ENCODE measurements at places on chromosomes 7 and 10. TPM values are rescaled to one million over a fixed set of nuclear protein-coding genes. Genes with fewer than 3 reads are reported as not detected.

GRCh38 chr10:73758704-73759511, 14.7 kb downstream of the SEC24C start:
- peak overlapping the region; percentile 95 for H3K27ac ChIP-seq
- H3K27me3 ChIP-seq, result peaks cover 2% of the 10 kb centered on the region
- H3K36me3 ChIP-seq, result peaks cover 40% of the 10 kb centered on the region
- peak overlapping the region; percentile 79 for H3K4me3 ChIP-seq

GRCh38 chr7:2982831-2983230, 60.8 kb downstream of the CARD11 start:
- H3K36me3 ChIP-seq, result peaks cover 15% of the 10 kb centered on the region
- peak overlapping the region; percentile 92 for H3K4me3 ChIP-seq

The TFR2 gene
- polyA plus RNA-seq, result 0.85 TPM

The MOGAT3 gene
- not detected for polyA plus RNA-seq

DNA sequence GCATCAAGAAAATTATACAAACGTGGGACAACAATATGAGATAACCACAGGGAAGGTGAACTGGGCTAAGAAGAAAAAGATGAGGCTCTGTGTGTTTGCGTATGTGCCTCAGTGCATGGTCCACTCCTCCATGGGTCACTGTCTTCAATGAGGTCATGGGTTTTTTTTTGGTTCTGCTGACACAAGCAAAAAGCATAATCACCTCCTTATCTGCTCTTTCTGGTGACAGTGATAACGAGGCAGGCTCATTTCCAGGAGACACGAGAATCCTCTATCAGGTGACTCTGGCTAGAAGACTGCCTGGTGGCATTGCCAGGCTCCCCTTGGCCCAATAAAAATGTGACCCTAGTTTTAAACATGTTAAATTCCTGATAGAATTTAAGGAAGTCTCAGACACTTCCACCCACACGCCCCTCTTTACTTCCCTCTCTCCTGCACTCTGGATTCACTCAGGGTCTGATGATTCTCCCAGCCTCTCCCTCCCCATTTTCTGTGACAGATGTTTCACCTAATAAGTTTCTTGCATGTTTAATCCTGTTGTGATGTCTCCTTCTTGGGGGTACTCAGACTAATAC, 35.3 kb upstream of the CDCA7L start:
- no peak for DNase-seq
- H3K27me3 ChIP-seq, result no peaks in the 10 kb centered on the region
- no peak overlapping the region for H3K4me3 ChIP-seq
- no peak overlapping the region for H3K27ac ChIP-seq
- H3K36me3 ChIP-seq, result no peaks in the 10 kb centered on the region

The KEL gene
- not detected for polyA plus RNA-seq

DNA sequence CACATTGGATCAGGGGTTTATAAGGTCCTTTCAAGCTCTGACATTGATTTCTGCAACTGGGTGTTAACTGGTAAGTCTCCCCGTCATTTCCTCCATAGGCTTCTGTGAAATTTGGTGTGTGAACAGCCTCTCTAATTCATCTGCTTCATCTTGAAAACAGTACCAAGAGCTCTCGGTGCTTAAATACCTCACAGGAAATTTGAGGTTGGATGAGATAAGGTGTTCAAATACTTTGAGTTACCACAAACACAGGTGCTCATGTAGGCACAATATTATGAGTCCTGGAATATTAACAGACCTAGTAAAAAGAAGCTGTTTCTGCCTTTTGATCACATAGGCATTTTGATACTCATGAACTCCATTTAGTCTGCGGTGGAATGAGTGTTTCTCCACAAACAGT, 85.2 kb downstream of the RTKN2 start:
- peaks cover 47% of the 10 kb centered on the region for H3K4me1 ChIP-seq
- H3K27ac ChIP-seq, result peak overlapping the region; percentile 54
- peaks cover 3% of the 10 kb centered on the region for H3K27me3 ChIP-seq
- no peaks in the 10 kb centered on the region for H3K36me3 ChIP-seq
- H3K4me3 ChIP-seq, result peak overlapping the region; percentile 41

The CALHM3 gene
- not detected for polyA plus RNA-seq

GRCh38 chr10:91043173-91043910, 122.5 kb upstream of the ANKRD1 start:
- H3K27ac ChIP-seq, result no peak overlapping the region
- no peaks in the 10 kb centered on the region for H3K27me3 ChIP-seq
- no peaks in the 10 kb centered on the region for H3K36me3 ChIP-seq
- H3K4me3 ChIP-seq, result no peak overlapping the region
- peaks cover 2% of the 10 kb centered on the region for H3K4me1 ChIP-seq
- DNase-seq, result no peak

- no peak for DNase-seq
- no peaks in the 10 kb centered on the region for H3K4me1 ChIP-seq
- H3K27ac ChIP-seq, result no peak overlapping the region
- no peaks in the 10 kb centered on the region for H3K36me3 ChIP-seq
- H3K27me3 ChIP-seq, result peaks cover 2% of the 10 kb centered on the region
Observed at GRCh38 chr7:86933295-86933845, 126.1 kb downstream of the ELAPOR2 start.

The KCP gene
- polyA plus RNA-seq, result not detected

- no peak overlapping the region for H3K27ac ChIP-seq
- peaks cover 1% of the 10 kb centered on the region for H3K27me3 ChIP-seq
- DNase-seq, result no peak
- no peaks in the 10 kb centered on the region for H3K4me1 ChIP-seq
- H3K4me3 ChIP-seq, result no peak overlapping the region
- H3K36me3 ChIP-seq, result no peaks in the 10 kb centered on the region
Observed at GRCh38 chr10:1548146-1548545, 189.2 kb downstream of the ADARB2 start.

DNA sequence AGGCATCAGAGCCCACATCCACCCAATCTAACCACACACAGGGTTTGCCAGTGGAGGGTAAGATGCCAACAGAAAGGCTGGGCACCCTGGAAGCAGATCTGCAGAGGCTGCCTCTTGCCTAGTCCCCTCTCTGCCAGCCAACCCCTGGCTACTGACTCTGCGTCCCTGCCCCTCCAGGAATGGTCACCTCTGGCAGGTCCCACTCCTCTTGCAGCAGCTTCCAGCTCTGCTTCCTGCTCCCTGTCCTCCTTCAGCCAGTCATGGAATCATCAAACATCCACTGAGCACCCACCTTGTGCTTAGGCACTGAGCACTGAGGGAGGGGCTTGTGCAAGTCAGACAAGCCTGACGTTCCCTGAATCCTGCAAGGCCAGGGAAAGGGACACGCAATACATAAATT, 20.1 kb upstream of the HABP2 start:
- H3K4me1 ChIP-seq, result no peaks in the 10 kb centered on the region
- H3K27me3 ChIP-seq, result no peaks in the 10 kb centered on the region
- no peaks in the 10 kb centered on the region for H3K36me3 ChIP-seq
- H3K4me3 ChIP-seq, result no peak overlapping the region

DNA sequence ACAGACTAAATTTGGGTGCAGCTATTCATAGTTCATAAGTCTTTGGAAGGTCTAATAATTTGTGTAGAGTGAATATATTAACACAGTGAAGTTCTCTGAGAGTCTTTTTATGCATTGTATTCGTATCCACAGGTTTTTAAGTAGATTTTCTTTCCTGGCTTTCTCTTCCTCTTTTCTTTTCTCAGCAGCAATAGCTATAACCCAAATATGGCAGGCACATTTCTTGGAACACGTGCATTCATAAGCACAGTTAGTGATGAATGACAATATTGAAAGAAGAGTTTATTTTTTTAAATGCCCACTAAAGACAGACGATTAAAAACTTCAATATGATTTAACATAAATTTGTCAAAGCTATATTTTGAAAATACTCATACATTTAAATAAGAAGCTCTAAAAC, 220.5 kb upstream of the MBL2 start:
- no peaks in the 10 kb centered on the region for H3K27me3 ChIP-seq
- H3K4me1 ChIP-seq, result no peaks in the 10 kb centered on the region
- H3K27ac ChIP-seq, result no peak overlapping the region
- no peaks in the 10 kb centered on the region for H3K36me3 ChIP-seq
- no peak for DNase-seq

DNA sequence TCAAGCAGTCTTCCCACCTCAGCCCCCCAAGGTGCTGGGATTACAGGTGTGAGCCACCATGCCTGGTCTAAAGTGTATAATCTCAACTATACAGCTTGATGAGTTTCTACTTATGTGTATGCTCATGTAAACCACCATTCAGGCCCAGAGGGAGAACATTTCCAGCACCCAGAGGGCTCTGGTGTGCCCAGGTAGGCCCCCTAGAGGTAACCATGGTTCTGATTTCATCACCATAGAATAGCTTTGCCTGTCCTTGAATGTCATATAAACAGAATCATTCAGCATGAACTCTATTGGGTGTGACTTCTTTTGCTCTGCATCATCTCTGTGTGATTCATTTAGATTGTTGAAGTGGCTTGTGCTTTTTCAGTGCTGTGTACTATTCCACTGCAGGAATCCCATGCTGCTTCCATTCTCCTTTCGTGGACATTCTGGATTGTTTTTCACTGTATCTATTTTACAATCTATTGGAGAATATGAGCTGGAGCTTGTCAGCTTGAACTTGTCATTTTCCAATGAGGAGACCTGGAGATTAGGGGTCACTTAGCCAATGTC, 35.2 kb downstream of the COL26A1 start:
- H3K36me3 ChIP-seq, result no peaks in the 10 kb centered on the region
- H3K27me3 ChIP-seq, result peaks cover 5% of the 10 kb centered on the region
- no peak overlapping the region for H3K27ac ChIP-seq
- no peaks in the 10 kb centered on the region for H3K4me1 ChIP-seq

DNA sequence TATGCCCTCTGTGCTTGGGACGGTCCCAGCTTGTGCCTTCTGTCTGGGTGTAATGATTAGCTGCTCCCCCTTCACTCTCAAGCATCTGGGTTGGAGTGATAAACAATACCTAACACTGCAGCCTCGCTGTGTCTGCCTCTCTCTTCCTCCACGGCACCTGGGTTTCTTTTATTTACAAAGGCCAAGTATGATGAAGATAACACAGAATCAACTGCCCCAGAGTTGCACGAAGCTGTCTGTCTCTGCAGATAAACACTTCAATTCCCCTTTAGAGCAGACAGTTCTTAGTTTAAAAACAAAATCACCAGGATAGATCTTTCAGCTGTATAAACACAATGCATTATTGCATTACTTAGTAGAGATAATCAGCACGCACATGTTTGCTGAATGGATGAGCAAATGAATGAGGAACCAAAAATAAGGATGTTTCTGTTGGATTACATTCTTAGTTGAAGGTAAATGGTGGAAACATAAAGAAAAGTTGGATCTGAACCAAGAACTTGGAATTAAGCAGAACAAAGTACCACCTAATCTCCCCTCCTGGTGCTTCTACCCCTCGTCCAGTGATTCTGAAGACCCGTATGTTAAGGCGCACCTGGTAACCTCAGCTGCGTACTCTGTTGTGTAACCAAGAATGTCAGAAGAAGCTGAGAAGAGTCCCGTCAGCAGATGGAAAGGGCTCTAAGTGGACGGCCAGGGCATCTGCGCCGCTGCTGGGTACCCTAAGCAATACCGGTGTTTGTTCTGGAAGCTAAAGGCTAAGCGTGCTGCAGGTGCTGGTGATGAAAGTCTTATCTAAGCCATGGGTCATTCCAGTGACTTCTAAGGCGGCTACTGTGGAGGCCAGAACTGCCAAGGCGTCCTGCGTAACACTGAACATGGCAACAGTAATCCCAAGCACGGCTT, 26.6 kb downstream of the INSIG1 start:
- no peak for DNase-seq
- H3K27ac ChIP-seq, result no peak overlapping the region
- H3K27me3 ChIP-seq, result peaks cover 29% of the 10 kb centered on the region
- no peak overlapping the region for H3K4me3 ChIP-seq
- H3K4me1 ChIP-seq, result no peaks in the 10 kb centered on the region

GRCh38 chr10:76403912-76404311, 972.5 kb downstream of the LRMDA start:
- no peaks in the 10 kb centered on the region for H3K4me1 ChIP-seq
- no peak for DNase-seq
- H3K27ac ChIP-seq, result no peak overlapping the region
- no peaks in the 10 kb centered on the region for H3K27me3 ChIP-seq
- H3K4me3 ChIP-seq, result no peak overlapping the region
- H3K36me3 ChIP-seq, result no peaks in the 10 kb centered on the region

DNA sequence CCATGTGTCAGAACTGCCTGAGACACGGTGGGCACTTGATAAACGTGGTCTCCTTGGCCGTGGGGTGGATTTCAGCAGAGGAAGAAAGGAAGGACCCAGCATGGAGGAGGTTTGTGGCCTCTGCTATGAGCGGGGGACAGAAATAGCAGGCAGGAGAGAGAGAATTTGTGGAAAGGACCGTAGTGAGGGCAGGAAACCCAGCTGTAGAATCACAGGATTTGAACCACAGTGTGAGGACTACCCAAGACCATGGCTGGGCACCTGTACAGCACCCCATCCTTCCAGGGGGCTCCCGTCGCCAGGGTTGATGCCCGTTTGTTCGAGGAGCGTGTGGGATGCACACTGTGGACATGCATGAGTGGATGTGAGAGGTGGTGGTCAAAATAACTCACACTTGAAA, 183.4 kb downstream of the PTPN20 start:
- no peaks in the 10 kb centered on the region for H3K4me1 ChIP-seq
- H3K27ac ChIP-seq, result no peak overlapping the region

DNA sequence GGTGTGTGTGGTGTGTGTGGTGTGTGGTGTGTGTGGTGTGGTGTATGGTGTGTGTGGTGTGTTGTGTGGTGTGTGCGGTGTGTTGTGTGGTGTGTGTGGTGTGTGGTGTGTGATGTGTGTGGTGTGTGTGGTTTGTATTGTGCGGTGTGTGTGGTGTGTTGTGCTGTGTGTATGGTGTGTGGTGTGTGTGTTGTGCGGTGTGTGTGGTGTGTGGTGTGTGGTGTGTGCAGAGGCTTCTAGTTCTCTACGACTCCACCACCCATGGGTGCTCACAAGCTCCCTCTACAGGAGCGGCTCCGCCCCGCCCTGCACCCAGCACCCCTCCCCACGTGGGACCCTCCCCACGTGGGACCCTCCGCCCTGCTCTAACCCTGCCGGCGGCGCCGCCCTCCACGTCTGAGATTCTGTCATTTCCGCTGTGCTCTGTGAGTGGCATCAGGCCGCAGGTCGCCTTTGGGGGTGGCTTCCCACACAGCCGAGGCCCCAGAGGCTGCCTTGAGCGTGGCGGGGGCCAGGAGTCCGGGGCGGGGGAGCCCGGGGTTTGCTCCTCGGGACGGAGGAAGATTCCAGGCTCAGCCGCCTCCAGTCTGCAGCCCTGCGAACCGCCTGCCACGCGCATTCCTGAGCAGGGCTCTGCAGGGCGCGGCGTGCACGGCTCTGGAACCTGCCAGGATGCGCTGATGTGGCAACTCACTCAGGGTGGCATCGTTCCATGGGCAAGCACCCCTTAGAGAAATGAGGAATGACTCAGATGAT, 37.0 kb upstream of the DNAJB6 start:
- H3K4me3 ChIP-seq, result no peak overlapping the region
- peaks cover 3% of the 10 kb centered on the region for H3K36me3 ChIP-seq
- H3K4me1 ChIP-seq, result peaks cover 49% of the 10 kb centered on the region
- DNase-seq, result peak; percentile 42
- H3K27ac ChIP-seq, result peak overlapping the region; percentile 52
